Vagina (tissue), 2 donors: ENCODE measurements at places on chromosomes 7 and 10. TPM values are rescaled to one million over a fixed set of nuclear protein-coding genes. Genes with fewer than 3 reads are reported as not detected.

The LRGUK gene
- total RNA-seq, result 2.9 TPM

The SPDYE8 gene
- not detected for total RNA-seq

The CH25H gene
- total RNA-seq, result 0.74 TPM

The SLC25A40 gene
- 30.0 TPM for total RNA-seq

DNA sequence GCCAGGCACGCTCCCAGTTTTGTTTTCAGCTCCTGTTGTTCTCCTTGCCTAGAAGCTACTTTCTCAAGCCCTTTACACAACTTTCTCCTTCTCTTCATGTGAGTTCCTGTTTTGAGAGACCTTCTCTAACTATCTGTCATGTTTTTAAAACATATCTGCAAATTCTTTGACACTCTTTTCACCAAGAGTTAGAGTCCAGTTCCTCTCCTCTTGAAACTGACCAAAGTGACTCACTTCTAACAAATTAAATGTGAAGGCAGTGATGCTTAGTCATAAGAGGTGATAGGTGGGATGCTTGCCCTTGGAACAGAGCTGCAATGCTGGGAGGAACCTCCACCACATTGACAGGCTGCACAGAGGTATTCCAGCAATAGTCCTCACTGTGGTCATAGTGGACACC, 25.3 kb downstream of the ZSCAN25 start:
- H3K36me3 ChIP-seq, result no peaks in the 10 kb centered on the region
- H3K27ac ChIP-seq, result no peak overlapping the region
- no peak overlapping the region for H3K4me3 ChIP-seq
- H3K4me1 ChIP-seq, result no peaks in the 10 kb centered on the region
- H3K27me3 ChIP-seq, result no peaks in the 10 kb centered on the region

- peaks cover 30% of the 10 kb centered on the region for H3K4me1 ChIP-seq
- peak overlapping the region; percentile 88 for H3K4me3 ChIP-seq
- H3K36me3 ChIP-seq, result no peaks in the 10 kb centered on the region
- H3K27me3 ChIP-seq, result peaks cover 6% of the 10 kb centered on the region
- peak overlapping the region; percentile 99 for H3K27ac ChIP-seq
- no peak for DNase-seq
Observed at GRCh38 chr7:27194686-27195379, 5.1 kb downstream of the HOXA13 start.

- no peaks in the 10 kb centered on the region for H3K27me3 ChIP-seq
- H3K27ac ChIP-seq, result peak overlapping the region; percentile 55
- no peak for DNase-seq
- H3K36me3 ChIP-seq, result no peaks in the 10 kb centered on the region
- H3K4me3 ChIP-seq, result peak overlapping the region; percentile 57
Observed at GRCh38 chr7:1664711-1665548, 5.1 kb upstream of the ELFN1 start.

GRCh38 chr10:87657371-87657770, 2.3 kb upstream of the PAPSS2 start:
- H3K27me3 ChIP-seq, result no peaks in the 10 kb centered on the region
- H3K27ac ChIP-seq, result peak overlapping the region; percentile 90
- H3K4me3 ChIP-seq, result no peak overlapping the region
- H3K4me1 ChIP-seq, result peaks cover 18% of the 10 kb centered on the region
- no peaks in the 10 kb centered on the region for H3K36me3 ChIP-seq

- DNase-seq, result no peak
- no peak overlapping the region for H3K4me3 ChIP-seq
- peaks cover 25% of the 10 kb centered on the region for H3K4me1 ChIP-seq
- no peaks in the 10 kb centered on the region for H3K27me3 ChIP-seq
Observed at GRCh38 chr7:92769844-92770243, 66.5 kb downstream of the CDK6 start.

GRCh38 chr10:112735041-112735695, 214.9 kb upstream of the TCF7L2 start:
- H3K27me3 ChIP-seq, result no peaks in the 10 kb centered on the region
- H3K36me3 ChIP-seq, result no peaks in the 10 kb centered on the region
- H3K27ac ChIP-seq, result no peak overlapping the region
- no peak overlapping the region for H3K4me3 ChIP-seq
